Upper lobe of left lung (tissue), 6 donors: ENCODE measurements at places on chromosomes 2 and 18. TPM values are rescaled to one million over a fixed set of nuclear protein-coding genes. Genes with fewer than 3 reads are reported as not detected.

Gene SH3RF3
- total RNA-seq: 4.2 TPM

GRCh38 chr2:47720559-47720958 lies 62.4 kb upstream of the MSH6 start:
- no peaks in the 10 kb centered on the region for H3K27me3 ChIP-seq
- H3K4me1 ChIP-seq: no peaks in the 10 kb centered on the region
- no peak for DNase-seq
- H3K36me3 ChIP-seq: no peaks in the 10 kb centered on the region
- no peak overlapping the region for H3K4me3 ChIP-seq

DNA sequence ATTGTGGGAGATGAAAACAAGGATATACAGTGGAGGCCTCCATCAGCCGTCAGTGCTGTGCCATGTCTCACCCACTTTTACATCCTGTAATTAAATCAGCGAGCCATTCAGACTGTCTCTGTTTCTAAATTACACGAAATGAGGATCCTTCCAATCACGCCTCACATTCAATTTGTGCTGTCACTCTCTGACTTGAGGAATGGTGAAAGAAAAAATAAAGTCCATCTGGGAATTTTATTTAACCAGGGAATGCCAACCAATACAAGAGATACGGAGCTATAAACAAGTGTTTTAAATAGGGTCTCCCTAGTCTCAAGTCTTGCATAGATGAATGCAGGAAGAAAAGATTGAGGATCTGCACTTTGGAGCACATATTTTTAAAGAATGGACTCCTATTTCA lies 72.8 kb downstream of the CMPK2 start:
- H3K36me3 ChIP-seq: no peaks in the 10 kb centered on the region
- H3K4me3 ChIP-seq: no peak overlapping the region
- no peaks in the 10 kb centered on the region for H3K4me1 ChIP-seq
- no peak for DNase-seq

GRCh38 chr2:206160125-206160806 lies 571 bp downstream of the EEF1B2 start:
- H3K36me3 ChIP-seq: peaks cover 47% of the 10 kb centered on the region
- peak; percentile 93 for DNase-seq
- no peaks in the 10 kb centered on the region for H3K27me3 ChIP-seq
- peaks cover 25% of the 10 kb centered on the region for H3K4me1 ChIP-seq
- peak overlapping the region; percentile 85 for H3K27ac ChIP-seq
- peak overlapping the region; percentile 68 for H3K4me3 ChIP-seq

Gene MOGAT1
- total RNA-seq: 1.6 TPM

DNA sequence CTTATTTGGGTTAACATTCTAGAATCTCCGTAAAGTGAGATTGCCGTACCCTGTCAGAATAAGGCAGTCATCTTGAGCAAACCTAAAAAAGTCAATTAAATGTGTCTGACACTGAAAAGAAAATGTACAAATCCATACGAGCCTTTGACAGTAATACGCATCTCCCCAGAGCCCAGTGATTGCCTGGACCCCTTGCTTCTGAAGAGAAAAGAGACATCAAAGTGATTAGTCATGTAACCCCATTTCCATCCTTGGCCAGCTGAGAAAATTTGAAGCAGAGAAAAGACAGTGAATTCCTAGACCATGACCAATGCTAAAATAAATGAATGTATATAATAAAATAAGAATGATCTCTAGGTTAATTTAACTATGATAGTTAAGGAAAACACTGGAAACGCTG lies 1499.4 kb downstream of the SUCLG1 start:
- no peak for DNase-seq
- no peak overlapping the region for H3K4me3 ChIP-seq
- H3K27me3 ChIP-seq: no peaks in the 10 kb centered on the region

DNA sequence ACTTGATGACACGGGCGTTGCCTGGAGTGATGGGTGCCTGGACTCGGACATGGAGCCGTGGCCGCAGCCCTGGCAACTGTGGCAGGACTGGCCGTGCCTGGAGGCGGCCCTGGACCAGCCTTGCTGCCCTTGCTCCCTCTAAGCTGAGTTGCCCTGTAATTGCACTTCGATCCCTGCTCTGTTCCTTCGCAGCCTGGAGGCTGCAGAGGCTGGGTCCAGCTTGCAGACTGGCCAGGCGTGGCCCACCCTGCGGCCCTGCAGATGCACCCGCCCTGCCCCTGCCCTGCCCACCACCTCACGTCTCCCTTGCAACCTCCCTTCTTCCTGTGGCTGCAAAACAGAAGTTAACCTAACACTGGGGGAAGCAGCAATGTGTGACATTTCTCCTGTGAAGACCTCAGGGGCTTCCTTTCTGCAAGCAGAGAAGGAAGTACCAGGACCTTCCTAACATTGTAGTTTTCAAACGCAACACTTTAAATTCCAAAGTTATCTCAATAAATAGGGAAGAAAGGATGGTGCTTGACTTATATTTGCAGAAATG lies 174.6 kb upstream of the TPO start:
- peaks cover 2% of the 10 kb centered on the region for H3K4me1 ChIP-seq
- DNase-seq: no peak
- H3K27ac ChIP-seq: no peak overlapping the region
- no peak overlapping the region for H3K4me3 ChIP-seq
- no peaks in the 10 kb centered on the region for H3K36me3 ChIP-seq

Gene NDUFB3
- 13.6 TPM for total RNA-seq

Gene CEP192
- total RNA-seq: 19.8 TPM

Gene ACKR3
- 11.6 TPM for total RNA-seq

GRCh38 chr2:100971221-100971620 lies 30.9 kb upstream of the RPL31 start:
- H3K36me3 ChIP-seq: peaks cover 5% of the 10 kb centered on the region
- H3K27ac ChIP-seq: no peak overlapping the region
- no peaks in the 10 kb centered on the region for H3K4me1 ChIP-seq
- no peak for DNase-seq
- no peaks in the 10 kb centered on the region for H3K27me3 ChIP-seq

Gene IL36RN
- not detected for total RNA-seq

- H3K27me3 ChIP-seq: no peaks in the 10 kb centered on the region
- no peak overlapping the region for H3K4me3 ChIP-seq
Observed at GRCh38 chr2:172623249-172623965, 67.5 kb downstream of the PDK1 start.

DNA sequence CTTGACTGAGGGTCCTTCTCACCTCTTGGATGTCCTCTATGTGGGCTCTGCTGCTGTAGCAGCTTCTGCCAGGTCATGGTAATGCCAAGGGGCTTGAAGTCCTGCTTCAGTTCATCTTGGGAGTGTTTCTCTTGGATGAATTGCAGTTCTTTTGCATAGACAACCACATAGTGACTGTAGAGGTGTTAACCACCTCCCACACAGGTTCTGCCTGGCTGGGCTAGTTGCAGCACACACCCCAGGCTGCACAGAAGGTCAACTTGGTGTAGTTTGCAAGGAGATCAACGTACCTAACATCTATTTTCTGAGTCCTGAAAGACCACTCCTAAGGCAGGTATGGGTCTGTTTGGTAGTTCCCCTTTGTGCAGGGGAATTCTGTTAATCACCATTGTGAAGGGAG lies 108.1 kb downstream of the ADCYAP1 start:
- H3K27me3 ChIP-seq: no peaks in the 10 kb centered on the region
- H3K4me1 ChIP-seq: peaks cover 6% of the 10 kb centered on the region
- no peak overlapping the region for H3K27ac ChIP-seq
- H3K4me3 ChIP-seq: no peak overlapping the region

DNA sequence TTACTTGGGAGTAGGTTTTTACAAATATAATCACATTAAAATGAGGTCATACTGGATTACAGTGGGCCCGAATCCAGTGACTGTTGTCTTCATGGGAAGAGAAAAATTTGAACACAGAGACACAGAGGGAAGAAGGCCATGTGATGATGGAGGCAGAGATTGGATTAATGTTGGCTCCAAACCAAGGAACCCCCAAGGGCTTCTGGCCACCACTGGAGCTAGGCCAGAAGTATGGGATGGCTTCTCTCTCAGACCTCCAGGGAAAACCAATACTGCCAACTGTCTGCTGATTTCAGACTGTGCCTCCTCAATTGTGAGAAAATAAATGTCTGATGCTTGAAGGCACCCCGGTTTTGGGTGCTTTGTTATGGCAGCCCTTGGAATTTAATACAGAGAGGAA lies 76.0 kb downstream of the ALPK2 start:
- no peak overlapping the region for H3K4me3 ChIP-seq
- no peaks in the 10 kb centered on the region for H3K4me1 ChIP-seq
- no peak for DNase-seq
- H3K27me3 ChIP-seq: no peaks in the 10 kb centered on the region
- H3K27ac ChIP-seq: no peak overlapping the region

Gene BOLL
- total RNA-seq: not detected

DNA sequence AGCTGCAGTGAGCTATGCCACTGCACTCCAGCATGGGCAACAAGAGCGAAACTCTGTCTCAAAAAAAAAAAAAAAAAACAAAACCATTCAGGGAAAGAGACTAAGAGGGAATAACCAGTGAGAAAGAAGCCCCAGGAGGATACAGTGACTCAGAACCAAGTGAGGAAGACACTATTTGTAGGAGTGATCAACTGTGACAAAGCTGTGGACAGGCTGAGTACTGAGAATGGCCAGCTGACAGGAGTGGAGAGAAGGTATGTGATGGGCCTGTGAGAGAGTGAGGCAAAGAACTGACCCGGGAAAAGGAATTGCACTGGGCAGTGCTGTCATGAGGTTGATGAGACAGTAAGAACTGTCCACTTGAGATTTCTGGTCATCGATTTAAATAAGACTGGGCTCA lies 6.7 kb upstream of the LCT start:
- no peak overlapping the region for H3K27ac ChIP-seq
- H3K36me3 ChIP-seq: peaks cover 12% of the 10 kb centered on the region

GRCh38 chr18:57027190-57027708 lies 119.6 kb upstream of the BOD1L2 start:
- H3K36me3 ChIP-seq: no peaks in the 10 kb centered on the region
- no peaks in the 10 kb centered on the region for H3K4me1 ChIP-seq
- DNase-seq: no peak

Gene RND3
- 36.5 TPM for total RNA-seq

GRCh38 chr2:144004742-144005141 lies 515.2 kb downstream of the ZEB2 start:
- no peak for DNase-seq
- H3K4me3 ChIP-seq: no peak overlapping the region
- H3K27me3 ChIP-seq: no peaks in the 10 kb centered on the region
- H3K27ac ChIP-seq: no peak overlapping the region
- H3K36me3 ChIP-seq: no peaks in the 10 kb centered on the region
- H3K4me1 ChIP-seq: no peaks in the 10 kb centered on the region
